ENCODE measurements at places on chromosomes 2 and 18.

DNA sequence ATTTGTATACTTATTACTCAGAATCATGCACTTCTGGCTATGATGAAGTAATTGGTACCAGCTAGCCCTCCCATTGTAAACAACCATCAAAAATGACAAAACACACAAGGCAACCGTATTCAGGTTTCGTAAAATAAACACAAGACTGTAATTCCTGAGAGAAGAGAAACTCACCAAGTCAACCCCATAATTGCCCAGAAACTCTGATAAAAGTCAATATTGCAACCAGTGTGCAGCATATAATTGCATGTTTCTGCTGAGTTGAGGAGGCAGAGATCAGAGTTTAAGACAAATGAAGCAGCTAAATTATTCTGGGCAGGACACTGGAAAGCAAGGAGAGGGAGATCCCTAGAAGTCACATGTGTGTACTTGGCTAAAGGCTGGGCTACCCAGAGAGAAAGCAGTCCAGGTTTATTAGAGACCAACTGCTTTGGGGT, 90.3 kb downstream of the ROCK2 start:
- DNase-seq = no peak

- no peak for DNase-seq
These were observed 81.5 kb downstream of the AFF3 start for GRCh38 chr2:100060875-100061274.

DNA sequence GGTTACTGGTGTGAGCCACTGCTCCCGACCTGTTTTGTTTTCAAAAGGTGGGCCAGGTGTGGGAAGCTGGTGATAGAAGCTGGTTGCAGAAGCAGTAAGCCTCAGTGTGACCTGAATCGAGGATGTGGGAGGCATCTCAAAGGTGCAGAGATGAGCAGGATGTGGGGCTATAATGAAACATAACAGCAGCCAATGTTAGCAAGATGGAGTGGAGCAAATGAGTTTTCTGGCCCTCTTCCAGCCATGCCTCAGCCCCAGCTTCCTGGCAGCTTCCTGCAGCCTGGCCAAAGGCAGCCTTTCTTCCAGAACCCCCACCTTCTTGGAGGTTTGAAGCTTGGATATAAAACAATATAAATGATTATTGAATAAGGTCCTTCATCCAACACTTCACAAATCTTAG, 184.8 kb downstream of the NCK2 start:
- DNase-seq = no peak

GRCh38 chr2:32652555-32653209, 24.8 kb downstream of the TTC27 start:
- DNase-seq = no peak

DNA sequence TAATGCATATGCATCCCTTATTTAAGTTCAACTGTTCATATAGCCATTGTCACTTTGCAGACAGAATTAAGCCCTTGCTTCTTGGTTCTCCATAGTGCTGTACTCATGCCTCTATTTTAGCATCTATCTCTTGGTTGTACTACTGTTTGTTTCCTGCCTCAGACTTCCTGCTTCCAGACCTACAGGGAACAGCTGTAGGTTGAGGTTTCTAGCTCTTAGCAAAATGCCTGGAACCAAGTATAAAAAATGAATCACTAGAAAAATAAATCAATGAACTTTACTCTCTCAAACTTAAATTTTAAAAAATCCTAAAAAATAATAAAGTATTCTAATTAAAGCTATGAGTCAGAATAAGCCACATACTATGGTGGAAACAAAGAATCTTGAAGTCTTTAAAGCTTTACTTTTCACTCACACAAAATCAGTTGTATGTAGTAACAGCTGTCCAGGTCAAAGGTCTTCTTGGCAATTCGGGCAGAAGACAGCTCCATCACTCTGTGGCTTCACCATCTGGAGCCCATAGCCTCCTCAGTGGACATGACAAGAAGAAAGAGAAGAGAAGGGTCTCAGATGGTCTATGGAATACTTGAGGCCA, 1228.1 kb upstream of the GYPC start:
- no peak for DNase-seq

Measured in right hindlimb (tissue), 1 donor.